ENCODE measurements at places on chromosomes 11 and 22.

DNA sequence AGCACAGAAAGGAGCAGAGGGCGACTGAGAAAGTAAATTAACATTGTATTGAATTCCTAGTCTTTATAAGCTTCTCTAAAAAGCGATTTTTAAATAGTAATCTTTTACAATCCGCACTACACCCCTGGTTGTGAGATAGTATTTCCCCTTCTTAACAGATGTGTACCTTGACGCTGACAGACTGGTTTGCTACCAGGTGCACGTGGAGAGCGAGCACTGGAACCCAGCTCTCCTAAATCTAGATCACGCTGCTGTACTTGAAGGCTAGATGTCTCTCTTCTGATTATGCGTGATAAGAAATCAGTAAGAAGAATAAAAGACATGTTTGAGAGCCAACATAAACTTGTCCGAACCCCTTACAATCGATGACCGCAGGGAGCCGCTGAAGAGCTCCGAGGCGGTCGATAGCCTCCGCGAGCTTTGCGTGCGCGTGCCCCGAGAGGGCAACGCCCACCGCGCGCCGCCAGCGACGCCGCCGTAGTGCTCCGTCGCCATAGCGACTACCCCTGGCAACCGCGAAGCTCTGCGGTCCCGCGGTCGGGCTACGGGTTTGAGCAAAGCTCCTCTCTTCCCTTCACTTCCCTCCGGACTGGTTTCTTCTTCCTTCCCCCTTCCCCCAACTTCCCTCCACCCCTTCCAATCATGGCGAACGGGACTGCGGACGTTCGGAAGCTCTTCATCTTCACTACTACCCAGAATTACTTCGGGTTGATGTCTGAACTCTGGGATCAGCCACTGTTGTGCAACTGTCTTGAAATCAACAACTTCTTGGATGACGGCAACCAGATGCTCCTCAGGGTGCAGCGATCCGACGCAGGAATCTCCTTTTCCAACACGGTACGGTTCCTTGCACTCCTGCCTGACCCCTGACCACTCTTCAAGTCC lies at the start of gene DYNC2H1:
DYNC2H1 (plus strand) TSS at position 494 of the 885 bp plus-strand sequence; CDS start at position 643, 149 bp downstream.
- peak; percentile 98 for ATAC-seq

GRCh38 chr11:83998921-83999320 lies 712.8 kb upstream of the CCDC90B start:
- ATAC-seq = no peak

GRCh38 chr11:27976262-27976661 lies 131.7 kb downstream of the KIF18A start:
- no peak for ATAC-seq

DNA sequence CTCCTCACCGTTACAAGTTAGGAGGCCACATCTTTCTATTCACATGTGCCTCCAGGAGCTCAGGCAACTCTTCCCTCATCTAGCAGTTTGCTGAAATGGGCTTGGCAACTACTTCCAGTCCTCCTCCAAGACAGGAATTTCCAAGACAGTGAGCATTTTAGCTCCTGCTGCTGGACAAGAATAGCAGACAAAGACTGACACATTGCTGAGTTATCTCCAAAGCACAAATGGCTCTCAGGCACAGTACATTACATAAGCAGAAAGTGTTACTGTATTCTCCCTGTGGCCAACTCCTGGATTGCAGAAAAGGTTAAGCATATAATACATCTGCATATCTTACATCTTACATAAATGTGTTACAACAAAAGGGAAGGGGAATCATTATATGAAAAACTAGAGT lies 83.2 kb upstream of the POU2AF2 start:
- no peak for ATAC-seq

DNA sequence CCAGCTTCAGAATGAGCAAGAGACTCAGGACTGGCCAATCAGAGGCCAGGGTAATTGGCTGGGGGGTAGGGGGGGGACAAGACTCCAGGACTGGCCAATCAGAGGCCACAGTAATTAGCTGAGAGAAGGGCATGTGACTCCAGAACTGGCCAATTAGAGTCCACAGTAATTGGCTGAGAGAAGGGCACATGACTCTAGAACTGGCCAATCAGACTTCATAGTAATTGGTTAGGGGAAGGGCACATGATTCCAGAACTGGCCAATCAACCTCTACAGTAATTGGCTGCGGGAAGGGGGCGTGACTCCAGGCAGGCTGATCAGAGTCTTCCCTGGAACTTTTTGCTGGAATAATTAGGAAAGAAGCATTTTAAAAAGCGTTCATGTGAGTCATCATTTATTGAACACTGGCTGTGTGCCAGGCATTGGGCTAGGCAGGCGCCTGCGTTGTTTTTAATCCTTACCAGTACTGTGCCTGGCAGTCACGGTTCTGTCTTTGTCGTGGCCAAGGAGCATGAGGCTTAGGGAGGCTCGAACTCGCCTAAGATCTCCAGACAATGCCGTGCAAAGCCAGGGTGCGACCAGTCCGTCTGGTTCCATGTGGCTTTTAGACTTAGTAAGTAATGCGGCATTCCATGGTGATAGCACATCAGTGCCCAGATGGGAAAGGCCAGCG lies 508.1 kb downstream of the TBC1D22A start:
- no peak for ATAC-seq

DNA sequence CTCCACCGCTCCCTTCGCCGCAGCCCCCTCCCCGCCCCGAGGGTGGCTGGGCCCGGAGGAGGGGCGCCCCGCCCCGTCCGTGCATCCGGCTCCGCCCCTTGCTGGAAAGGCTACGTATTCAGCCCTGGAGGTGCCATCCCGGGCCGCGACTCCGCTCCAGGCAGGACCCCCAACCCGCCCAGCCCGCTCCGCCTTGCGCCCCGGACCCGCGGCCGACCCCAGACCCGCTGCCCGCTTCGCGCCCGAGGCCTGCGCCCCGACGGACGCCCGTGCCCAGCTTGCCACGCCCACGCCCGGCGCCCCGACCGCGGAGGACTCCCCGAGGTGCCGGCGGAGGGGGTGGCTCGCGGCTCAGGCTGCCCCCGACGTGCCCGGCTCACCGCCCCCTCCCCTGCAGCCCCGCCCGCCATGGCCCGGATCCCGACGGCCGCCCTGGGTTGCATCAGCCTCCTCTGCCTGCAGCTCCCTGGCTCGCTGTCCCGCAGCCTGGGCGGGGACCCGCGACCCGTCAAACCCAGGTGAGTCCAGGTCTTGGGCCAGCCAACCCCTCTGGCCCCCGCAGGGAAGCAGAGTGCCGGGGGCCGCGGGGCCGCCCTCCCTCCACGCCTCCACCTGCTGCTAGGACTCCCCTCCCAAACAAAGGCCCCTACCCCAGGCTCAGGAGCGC lies at the start of gene ADM2:
ADM2 (plus strand) TSS at position 104 of the 667 bp plus-strand sequence; CDS start at position 409, 305 bp downstream.
- peak; percentile 72 for ATAC-seq

DNA sequence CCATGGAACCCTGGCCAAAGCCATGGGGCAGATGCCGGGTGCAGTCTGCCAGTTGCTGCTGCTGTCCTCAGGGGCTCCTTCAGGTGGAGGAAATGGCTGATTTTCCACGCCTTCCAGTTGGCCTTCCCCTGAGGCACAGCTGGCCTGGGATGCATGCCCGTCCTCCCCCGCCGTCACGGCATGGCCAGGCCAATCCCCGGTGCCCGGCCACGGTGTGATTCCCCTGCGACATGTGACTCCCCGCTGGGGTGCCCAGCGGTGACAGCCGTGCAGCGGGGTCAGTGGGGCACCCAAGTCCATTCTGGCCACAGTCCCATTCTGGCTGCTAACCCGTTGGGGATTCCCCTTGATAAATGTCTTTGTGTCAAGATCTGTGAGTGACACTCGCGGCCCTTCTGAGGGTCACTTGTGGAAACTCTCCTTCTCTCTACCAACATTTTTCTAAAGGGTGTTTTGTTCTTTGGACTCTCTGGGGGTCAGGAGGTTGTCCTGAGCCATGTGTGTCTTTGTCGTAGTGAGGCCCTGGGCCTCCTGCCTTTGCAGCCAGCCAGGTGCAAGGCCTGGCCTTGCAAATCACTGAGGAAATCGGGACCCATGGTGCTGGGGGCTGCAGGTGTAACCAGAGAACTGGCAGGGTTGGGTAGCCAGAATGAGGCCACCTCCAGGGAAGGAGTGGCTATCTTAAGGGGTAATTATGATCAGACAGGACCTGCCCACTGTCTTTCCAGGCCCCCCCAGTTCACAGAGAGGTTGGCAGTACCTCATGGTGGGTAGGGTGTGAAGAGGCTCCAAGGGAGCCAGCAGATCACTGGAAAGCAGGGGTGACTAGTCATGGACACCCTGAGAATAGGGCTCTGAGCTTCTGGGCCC lies 37.1 kb downstream of the KCNQ1OT1 start:
- no peak for ATAC-seq

DNA sequence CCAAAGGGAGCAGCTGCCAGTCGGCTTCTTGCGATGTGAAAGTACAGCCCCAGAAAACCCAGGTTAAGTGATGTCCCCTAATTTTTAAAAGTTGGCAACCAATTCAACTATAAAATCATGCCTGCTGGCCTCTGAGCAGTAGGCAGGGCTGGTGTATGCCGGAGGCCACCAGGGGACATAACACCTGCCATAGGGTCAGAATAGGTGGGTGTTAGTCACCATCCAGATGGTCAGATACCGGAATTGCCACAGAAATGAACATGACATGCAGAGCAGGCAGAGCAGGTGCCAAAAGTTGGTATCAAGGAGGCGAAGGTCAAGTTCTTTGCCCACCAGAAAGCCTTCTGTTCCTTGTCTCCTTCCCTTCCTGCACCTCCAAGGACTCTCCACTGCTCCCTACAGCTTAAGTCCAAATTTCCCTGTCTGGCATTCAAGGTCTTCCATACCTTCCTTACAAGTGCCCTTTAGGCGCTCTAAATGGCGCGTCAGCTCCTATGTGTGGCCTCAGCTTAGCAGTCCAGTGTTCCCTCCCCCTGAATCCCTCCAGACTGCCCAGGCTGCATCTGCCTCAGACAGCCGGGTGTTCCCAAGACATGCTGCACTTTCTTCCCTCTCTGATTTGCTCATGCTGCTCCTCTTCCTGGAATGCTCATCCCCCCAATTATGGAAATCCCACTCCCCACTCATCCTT lies 45.1 kb downstream of the PTPRJ start:
- ATAC-seq = no peak

- no peak for ATAC-seq
Measured at GRCh38 chr22:18028817-18029527, 4.6 kb upstream of the MICAL3 start.

DNA sequence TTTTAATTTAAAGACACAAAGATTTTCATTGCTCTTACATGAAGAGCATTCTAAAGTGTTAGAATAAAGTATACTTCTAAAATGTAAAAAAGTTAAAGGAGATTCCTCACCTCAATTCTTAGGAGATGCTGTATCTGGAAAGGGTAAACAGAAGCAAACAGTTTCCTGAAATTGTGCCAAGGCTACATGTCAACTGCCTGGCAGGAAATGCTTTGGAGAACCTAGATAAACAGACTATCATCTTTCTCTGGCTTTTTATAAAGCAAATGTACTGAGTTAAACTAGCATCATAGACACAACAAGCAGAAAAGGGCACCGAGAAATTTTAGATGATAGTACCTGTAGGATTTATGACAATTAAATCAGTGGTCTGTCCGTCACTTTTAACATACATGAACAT lies 24.7 kb upstream of the AKIP1 start:
- ATAC-seq = no peak

DNA sequence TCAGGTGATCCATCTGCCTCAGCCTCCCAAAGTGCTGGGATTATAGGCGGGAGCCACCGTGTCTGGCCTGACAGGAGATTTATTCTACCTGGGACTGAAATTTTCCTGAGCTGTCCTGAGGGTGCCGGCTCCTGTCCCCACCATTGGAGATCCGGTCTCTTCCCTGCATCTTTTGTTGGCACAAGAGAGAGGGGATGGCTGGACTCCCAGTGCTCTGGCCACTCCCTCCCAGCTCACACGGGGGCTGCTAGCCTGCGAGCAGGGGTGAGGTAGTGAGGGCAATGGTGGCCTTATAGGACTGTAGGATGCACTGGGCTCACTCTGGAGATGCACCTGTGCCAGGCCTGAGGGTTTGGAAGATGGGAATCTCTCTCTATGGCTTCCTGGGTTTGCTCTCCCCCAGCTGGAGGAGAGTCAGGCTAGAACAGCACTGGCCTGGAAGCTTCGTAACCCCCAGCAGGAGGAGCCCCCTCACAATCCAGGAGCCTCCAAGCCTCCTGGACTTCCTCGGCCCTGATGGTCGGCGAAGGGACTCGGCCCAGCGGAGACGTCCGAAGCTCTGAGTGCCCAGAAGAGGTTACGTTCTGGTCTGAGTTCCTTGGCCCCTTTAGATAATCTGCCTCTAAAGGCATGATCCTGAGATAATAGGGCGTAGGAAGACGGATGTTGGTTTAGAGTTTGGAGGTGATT lies 106.4 kb downstream of the NECTIN1 start:
- no peak for ATAC-seq

DNA sequence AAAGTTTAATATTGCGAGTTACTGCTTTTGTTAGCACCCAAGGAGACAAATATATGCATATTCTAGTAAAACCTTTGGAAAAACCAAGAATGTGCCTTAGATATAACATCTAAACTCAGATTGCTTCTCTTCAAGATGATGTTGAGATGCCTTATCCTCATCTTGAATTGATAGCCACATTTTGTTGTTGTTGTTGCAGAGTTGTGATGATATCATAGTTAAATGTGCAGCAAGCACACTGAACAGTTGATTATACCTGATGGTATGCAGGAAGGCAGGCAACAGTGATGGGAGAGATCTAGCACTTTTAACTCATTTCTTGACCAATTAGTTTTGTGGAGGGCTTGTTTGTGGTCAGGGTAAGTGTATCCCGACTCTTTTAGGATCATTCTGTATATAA lies 48.0 kb downstream of the KDM2A start:
- ATAC-seq = no peak

DNA sequence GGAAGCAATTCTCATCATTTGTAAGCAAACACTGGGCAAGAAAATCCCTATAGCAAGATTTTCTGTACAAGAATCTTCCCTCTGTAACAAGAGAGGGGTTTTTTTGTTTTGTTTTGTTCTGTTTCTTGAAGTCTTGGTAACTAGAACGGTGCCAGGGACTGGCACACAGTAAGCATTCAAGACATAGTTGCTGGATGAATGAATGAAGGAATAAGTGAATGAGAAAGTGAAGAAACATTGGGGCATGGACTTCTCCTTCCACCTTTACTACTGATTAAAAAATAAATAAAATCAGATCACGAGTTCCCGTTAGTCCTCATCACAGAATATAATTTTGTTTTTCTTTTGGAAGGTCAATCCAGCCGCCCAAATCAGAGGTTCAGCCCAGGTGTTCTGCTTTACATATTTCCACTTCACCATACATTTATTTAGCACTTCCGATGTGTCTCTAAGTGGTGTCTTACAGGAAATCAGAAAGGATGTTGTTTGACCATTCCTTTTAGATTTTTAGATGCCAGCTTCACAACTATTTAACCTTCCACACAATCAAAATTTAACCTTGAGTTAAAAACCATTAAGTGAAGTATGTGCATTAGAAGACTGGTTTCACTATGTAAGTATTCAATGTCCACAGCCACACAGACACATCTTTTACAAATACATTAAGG lies 281.2 kb downstream of the CADM1 start:
- peak; percentile 14 for ATAC-seq

- no peak for ATAC-seq
Measured at GRCh38 chr22:20758688-20759087, 15.2 kb upstream of the SERPIND1 start.

- no peak for ATAC-seq
Measured at GRCh38 chr11:26931248-26931631, 62.7 kb upstream of the FIBIN start.

All from activated CD4-positive, CD25-positive, alpha-beta regulatory T cell treated with anti-CD3 and anti-CD28 coated beads, Interleukin-2, amount 50 U/mL, for 24 hours (primary cell).